ENCODE measurements at places on chromosomes 12 and 14.

- no peak for DNase-seq
- no peak overlapping the region for H3K4me3 ChIP-seq
- no peaks in the 10 kb centered on the region for H3K4me1 ChIP-seq
- no peaks in the 10 kb centered on the region for H3K27me3 ChIP-seq
These were observed 8.3 kb upstream of the CALCOCO1 start for GRCh38 chr12:53735556-53735955.

DNA sequence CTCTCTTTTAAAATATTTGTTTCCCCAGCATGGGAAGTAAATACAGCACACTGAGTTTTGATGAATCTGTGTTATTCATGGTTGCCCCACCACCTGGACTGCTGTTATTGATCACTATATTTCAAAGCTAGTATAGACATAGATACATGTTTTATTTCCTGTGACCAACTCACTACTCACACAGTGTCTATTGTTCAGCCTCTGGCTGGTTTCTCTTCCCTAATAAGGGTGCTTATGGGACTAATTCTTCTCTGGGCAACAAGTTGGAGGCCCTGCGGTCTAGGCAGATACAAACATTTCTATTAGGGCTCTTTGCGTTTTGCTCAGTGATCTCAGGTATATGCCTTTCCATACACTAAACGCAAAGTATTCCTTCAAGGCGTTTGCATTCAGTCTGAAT is 1191.0 kb upstream of the TMEM132C start:
- no peak overlapping the region for H3K4me3 ChIP-seq
- H3K27ac ChIP-seq = no peak overlapping the region
- H3K36me3 ChIP-seq = no peaks in the 10 kb centered on the region
- H3K4me1 ChIP-seq = no peaks in the 10 kb centered on the region

DNA sequence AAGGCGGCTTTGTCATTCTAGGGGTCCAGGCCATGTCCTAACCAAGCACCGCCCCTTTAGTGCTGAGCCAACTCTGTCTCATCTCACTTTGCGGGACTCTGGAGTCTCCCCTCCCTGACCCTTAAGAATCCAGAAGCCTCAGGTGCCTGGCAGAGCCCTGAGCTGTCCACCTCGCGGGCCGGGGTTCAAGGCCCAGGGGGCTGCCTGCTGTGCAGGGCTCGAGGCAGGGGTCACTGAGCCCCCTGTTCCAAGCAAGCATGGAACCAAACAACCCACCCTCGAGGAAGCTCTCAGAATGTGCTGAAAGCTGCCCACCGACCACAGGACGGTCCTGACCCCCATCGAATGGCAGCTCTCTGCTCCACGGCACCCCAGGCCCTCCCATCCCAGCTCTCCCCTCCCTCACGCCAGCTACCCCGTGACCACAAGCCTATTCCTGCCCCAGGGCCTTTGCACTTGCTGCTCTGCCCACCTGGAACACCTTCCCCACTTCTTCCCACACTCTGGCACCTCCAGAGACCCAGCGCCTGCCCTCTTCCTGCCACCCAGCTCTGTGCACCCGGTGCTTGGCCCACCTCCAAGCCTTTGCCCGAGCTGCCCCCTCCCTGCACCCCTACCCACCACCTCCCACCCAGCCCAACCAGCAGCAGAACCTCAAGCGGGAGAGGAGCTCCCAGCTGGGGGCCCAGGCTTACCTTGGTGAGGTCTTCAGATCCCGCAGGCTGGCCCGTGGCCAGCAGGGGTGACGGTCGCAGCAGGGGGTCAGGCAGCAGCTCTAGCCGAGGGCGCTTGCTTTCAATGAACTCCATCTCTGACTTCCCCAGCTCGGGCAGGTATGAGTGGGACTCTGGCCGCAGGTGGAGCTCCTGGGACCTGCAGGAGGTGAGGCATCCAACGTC is 84.3 kb downstream of the NCOR2 start:
- no peak overlapping the region for H3K27ac ChIP-seq
- no peak for DNase-seq
- no peaks in the 10 kb centered on the region for H3K27me3 ChIP-seq
- H3K36me3 ChIP-seq = peaks cover 43% of the 10 kb centered on the region
- H3K4me3 ChIP-seq = no peak overlapping the region

DNA sequence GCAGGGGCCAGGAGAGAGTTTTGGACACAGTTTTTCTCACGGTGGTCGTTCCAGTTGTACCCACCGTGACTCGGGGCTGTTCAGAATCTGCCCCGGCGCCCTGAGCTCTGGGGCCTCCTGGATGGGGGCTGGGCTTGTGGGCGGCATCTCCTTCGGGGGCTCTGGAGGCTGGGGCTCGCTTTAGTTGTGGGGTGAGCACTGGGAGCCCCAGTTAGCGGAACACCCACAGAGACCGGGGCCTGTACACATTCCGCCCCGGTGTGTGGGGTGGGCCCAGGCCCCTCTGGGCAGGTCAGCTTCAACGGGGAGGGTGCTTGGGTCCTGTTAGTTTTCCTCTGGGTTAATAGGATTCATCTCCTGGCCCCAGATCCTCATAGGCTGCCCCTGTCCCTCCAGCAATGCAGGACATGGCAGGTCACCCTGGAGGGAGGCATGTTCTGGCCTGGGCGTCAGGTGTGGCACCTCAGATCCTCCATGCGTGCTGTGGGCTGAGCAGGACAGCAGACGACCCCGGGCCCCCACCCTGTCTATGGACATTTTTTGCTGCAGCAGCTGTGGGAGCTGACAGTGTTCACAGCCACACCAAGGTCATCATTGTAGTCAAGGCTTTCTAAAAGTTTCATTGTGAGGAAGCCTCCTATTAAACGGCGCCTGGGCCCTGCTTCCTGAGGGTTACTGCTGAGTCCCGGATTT is 393.2 kb downstream of the TMEM121 start:
- H3K27me3 ChIP-seq = no peaks in the 10 kb centered on the region
- no peaks in the 10 kb centered on the region for H3K4me1 ChIP-seq
- no peaks in the 10 kb centered on the region for H3K36me3 ChIP-seq
- DNase-seq = no peak

DNA sequence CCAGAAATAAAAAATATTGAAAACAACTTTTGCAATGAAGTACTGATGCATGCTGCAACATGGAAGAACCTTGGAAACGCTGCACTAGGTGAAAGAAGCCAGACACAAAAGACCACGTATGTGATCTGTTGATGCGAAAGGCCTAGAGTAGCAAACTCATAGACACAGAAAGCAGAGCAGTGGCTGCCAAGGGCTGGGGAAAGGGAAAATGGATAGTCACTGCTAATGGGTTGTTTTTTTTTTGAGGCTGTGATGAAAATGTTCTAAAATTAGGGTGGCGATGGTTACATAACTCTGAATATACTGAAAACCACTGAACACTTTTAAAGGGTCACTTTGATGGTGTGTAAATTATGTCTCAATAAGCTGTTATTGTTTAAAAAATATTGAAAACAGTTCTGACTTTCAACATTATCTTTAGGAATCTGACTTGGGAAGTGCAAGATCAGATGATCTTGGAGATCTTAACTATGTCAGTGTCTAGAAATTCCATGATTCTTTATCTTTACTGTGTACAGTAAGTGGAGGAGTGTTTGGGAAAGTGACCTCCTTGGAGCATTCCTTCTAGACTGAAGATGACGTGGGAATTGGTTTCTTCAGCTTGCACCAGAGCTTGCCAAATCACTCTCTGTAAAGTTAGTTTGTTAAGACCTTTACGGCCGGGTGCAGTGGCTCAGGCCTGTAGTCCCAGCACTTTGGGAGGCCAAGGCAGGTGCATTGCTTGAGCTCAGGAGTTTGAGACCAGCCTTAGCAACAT is 12.4 kb downstream of the MLXIP start:
- peaks cover 12% of the 10 kb centered on the region for H3K4me1 ChIP-seq
- no peaks in the 10 kb centered on the region for H3K27me3 ChIP-seq
- peak; percentile 77 for DNase-seq
- peak overlapping the region; percentile 66 for H3K27ac ChIP-seq

DNA sequence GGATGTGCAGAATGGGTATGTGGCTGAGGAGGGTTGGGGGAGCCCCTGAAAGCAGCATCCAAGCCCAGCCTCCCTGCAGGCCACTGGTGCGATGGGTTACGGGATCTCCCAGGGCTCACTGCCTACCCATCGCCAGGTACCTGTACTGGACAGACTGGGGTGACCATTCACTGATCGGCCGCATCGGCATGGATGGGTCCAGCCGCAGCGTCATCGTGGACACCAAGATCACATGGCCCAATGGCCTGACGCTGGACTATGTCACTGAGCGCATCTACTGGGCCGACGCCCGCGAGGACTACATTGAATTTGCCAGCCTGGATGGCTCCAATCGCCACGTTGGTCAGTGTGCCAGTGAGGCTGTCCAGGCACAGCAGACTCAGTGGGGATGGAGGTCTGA is 18.3 kb upstream of the NXPH4 start:
- H3K4me3 ChIP-seq = no peak overlapping the region
- H3K4me1 ChIP-seq = no peaks in the 10 kb centered on the region
- H3K27ac ChIP-seq = no peak overlapping the region

DNA sequence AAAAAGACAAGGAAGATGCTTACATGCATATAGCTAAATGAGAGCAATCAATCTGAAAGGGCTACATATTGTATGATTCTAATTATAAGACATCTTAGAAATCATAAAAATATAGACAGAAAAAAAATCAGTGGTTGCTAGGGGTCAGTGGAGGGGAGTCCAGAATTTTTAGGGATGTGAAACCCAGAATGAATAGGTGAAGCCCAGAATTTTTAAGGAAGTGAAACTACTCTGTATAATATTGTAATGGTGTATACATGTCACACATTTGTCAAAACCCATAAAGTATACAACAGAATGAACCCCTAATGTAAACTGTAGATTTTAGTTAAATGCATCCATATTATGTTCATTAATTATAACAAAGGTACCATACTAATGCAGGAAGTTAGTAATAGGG is 713.2 kb downstream of the FLRT2 start:
- no peak for DNase-seq
- H3K4me3 ChIP-seq = no peak overlapping the region
- H3K36me3 ChIP-seq = no peaks in the 10 kb centered on the region
- no peaks in the 10 kb centered on the region for H3K27me3 ChIP-seq

- H3K4me1 ChIP-seq = no peaks in the 10 kb centered on the region
- no peak for DNase-seq
- H3K27me3 ChIP-seq = no peaks in the 10 kb centered on the region
- H3K27ac ChIP-seq = no peak overlapping the region
- no peaks in the 10 kb centered on the region for H3K36me3 ChIP-seq
- H3K4me3 ChIP-seq = no peak overlapping the region
These were observed 33.9 kb downstream of the FOXN4 start for GRCh38 chr12:109275173-109275572.

DNA sequence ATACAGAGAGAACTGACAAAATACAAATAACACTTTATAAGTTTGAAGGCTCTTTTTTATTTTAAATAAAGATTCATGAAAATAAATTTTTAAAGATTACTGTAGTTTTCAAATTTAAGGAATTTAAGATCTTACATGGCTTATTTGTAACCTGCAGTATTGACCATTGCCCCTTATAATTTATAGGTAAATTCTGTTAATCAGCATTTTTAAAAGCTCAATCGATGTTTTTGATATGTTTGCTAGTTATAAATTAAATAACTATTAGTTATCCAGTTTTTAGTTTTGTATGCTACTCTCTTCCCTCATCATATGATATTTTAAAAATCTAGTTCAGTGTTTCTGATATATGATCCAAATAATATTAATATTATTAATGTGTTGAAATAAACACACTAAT is 109.9 kb downstream of the MON2 start:
- no peaks in the 10 kb centered on the region for H3K4me1 ChIP-seq
- H3K4me3 ChIP-seq = no peak overlapping the region
- H3K27me3 ChIP-seq = no peaks in the 10 kb centered on the region
- DNase-seq = no peak
- H3K36me3 ChIP-seq = peaks cover 4% of the 10 kb centered on the region

- peak overlapping the region; percentile 62 for H3K27ac ChIP-seq
- H3K36me3 ChIP-seq = no peaks in the 10 kb centered on the region
- no peaks in the 10 kb centered on the region for H3K4me1 ChIP-seq
- H3K27me3 ChIP-seq = no peaks in the 10 kb centered on the region
- peak overlapping the region; percentile 87 for H3K4me3 ChIP-seq
These were observed 782 bp upstream of the LGR5 start for GRCh38 chr12:71438670-71439361.

GRCh38 chr12:114240288-114240687 is 165.7 kb downstream of the TBX5 start:
- no peak overlapping the region for H3K4me3 ChIP-seq
- no peak for DNase-seq
- no peaks in the 10 kb centered on the region for H3K27me3 ChIP-seq
- no peak overlapping the region for H3K27ac ChIP-seq
